ENCODE measurements at places on chromosomes 5 and 9. TPM values are rescaled to one million over a fixed set of nuclear protein-coding genes. Genes with fewer than 3 reads are reported as not detected.

DNA sequence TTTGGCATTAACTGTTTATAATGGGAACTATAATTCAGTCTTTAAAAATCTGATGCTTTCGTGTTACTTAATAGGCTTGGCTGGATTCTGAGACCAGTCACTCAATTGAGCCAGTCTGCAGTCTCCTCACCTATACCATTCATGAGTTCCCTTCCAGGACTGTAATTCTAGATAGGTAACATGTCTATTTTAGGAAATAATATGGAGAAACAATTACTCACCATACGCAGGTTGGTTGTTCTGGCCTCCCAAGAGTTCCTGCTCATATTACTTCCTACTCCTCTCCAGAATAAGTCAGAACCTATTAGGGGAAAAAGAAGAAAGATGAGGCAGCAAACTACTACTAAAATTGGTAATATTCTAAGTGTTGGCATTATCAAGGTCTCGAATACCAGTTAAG lies 4.5 kb upstream of the IARS1 start:
- no peak for DNase-seq

DNA sequence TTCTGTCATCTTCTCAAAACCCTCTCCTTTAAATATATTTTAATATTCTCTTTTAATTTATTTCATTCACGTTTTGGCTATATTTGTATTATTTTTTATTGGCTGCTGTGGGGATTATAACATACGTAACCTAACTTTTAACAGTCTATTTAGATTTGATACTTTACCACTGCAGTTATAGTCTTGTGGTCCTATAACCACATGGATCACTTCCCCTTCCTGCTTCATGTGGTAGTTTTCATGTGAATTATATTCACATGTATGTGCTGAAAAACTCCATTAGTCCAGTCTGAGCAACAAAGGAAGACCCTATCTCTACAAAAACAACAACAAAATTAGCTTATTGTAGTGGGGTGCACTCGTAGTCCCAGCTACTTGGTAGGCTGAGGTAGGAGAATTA lies 34.3 kb downstream of the CENPP start:
- no peak for DNase-seq

GRCh38 chr9:95110921-95111525 lies 206.5 kb downstream of the FANCC start:
- no peak for DNase-seq

GRCh38 chr5:12669326-12669725 lies 765.1 kb upstream of the CTNND2 start:
- no peak for DNase-seq

DNA sequence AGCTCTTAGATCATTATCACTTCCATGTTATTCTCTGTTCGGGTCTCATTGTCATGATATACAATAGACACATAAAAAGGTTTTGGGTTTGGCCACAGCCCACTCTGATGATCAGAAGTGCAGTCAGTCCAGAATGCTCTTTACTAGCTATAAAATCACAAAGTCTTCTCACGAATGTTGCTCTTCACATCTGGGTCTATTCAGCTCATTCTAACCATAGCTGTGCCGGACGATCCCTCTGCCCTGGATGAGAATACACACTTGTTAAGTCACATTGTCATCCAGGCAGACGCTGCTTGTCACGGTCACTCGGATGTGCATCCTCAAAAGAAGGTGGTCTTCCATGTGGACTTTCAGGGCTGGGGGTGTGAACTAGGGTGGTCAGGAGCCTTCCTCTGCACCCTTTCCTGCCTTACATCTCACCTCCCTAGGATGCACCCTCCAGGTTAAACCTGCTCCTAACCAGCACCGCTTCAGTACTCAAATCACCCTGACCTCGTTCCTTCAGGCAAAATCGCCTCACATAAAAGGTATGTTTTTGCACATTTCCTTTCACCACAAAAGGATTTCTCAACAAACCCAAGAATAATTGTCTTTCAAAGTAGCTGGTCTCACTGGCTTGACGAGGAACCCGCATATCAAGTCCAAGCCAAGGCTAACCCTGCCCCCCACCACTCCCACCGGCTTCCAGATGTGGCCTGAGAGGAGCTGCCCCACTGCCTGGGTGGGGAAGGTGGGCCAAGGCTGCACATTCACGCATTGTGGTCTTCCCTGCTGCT lies 21.9 kb downstream of the ANKH start:
- no peak for DNase-seq

DNA sequence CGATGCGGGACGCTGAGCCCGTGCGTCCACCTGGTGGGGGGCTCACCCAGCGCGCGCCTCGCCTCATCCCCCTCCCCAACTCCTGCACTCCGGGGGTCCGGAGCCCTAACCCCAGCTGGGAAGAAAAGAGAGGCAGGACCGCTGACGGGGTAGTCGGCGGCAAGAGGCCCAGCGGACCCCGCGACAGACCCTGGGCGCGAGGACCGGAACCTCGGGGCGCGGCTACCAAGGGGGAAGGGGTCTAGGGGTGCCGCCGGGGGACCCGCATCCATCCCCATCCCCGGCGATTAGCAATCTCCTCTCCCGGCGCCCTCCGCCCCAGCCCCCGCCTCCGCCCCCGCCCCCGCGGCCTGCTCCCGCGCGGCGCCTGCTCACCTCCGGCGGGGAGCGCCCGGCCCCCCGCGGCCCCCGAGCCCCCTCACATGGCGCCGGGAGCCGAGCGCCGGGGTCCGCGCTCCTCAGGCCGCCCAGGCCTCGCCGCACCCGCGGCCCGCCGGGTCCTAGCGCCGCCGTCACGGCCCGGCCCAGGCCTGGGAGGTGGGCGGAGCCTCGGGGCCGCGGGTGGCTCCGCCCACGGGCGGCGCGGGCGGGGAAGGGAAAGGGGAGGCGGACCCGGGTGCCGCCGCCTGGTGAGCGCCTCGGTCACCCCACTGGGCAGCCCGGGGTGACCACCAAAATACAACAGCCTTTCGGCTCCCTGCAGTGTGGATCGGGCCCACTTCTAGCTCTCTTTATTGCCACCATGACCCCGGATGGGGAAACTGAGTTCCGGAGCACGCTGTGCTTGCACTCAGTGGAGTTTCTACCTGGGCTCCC lies at the start of gene ST6GALNAC6:
TSS of gene ST6GALNAC6 (minus strand) at position 476 of the 816 bp plus-strand sequence. CDS start 1,622 bp downstream, outside the sequence.
- DNase-seq, result peak; percentile 82

GRCh38 chr9:13386935-13387733 lies 107.6 kb upstream of the MPDZ start:
- DNase-seq, result no peak

Gene CNTNAP3
- polyA plus RNA-seq, result 6.6 TPM

GRCh38 chr5:66324357-66324756 lies 180.3 kb downstream of the SREK1 start:
- no peak for DNase-seq

DNA sequence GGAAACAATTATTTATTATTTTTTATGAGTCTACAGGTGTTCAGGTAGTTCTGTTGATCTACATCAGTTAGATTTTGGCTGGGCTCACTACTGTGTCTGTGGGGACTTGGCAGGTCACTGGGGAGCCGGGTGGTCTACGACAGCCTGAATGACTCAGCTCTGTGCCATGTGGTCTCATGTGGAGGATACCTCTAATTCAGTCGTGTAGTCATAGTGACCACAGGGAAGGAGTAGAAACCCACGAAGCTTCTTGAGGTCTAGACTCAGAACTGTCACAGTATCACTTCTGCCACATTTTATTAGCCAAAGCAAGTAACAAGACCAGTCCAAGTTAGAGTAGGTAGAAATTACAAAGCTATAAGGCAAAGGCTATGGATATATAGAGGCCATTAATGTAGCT lies 64.7 kb upstream of the GRAMD2B start:
- DNase-seq, result no peak

Gene PALM2AKAP2
- 11.0 TPM for polyA plus RNA-seq

- no peak for DNase-seq
Observed at GRCh38 chr5:139051392-139051791, 146.8 kb downstream of the SIL1 start.

DNA sequence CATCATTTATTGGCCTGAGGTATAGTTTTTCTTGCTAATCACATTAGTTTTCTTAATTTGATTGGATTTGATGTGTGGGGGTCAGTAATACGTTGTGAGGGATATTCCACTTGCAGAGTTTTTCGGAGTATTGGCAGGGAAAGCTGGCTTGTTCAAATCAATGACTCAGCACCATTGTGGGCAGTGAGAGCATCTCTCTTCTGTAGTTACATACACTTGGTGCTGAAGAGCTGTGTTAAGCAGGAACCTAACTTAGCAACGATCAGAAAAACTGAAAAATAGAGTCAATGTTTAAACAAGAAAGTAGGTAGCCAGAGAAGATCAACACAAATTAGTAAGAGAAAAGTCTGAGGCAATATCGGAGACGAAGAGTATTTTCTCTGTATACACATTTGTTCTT lies 344.6 kb upstream of the EDIL3 start:
- DNase-seq, result no peak

DNA sequence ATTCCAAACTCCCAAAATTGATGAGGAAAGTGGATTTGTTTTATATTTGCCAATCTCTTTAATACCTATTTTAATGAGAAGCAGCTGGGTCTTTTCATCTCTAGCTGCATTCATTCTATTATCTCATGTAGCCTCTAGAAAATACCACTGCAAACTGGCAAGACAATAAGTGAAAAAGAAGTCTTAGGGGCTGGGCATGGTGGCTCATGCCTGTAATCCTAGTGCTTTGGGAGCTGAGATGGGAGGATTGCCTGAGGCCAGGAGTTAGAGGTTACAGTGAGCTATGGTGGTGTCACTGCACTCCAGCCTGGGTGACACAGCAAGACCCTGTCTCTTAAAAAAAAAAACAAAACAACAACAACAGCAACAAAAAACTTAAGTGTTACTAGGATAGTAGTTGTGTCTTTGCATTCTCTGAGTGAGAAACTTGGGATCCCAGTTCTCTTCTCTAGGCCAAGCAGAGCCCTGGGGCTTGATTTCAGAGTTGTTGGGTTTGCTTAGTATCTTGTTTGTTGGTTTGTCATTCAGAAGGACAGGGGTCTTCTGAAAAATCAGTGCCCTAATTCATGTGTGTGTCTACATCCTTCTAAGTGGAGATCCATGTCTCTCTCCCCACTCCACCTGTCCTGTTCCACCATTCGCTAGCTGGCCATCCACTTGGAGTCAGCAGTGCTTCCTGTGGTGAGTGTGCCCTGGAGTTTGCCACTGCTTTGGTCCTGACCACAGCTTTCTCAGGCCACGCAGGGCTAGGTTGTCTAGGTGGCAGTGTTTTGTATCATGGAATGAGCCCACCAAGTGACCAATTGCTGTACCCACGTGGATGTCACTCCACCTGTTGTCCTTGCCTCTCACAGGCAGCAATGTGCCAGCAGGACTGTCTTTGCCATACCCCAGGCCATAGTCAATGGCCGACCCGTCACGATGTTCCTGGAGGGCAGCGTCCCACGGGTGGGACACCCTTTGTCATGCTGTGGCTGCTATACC lies 19.5 kb downstream of the MARCHF6 start:
- no peak for DNase-seq

Gene SV2C
- 0.08 TPM for polyA plus RNA-seq

GRCh38 chr9:86767373-86767772 lies 179.9 kb downstream of the GAS1 start:
- no peak for DNase-seq

Gene LHX3
- not detected for polyA plus RNA-seq

GRCh38 chr5:168464214-168464613 lies 22.1 kb upstream of the RARS1 start:
- DNase-seq, result no peak

- no peak for DNase-seq
Observed at GRCh38 chr5:42581845-42582244, 158.6 kb downstream of the GHR start.

GRCh38 chr9:123072407-123072995 lies 39.0 kb downstream of the GPR21 start:
- no peak for DNase-seq

GRCh38 chr9:5553211-5553610 lies 42.9 kb downstream of the PDCD1LG2 start:
- no peak for DNase-seq

GRCh38 chr5:775961-776861 lies 8.3 kb downstream of the ZDHHC11B start:
- DNase-seq, result no peak

Gene PURA
- 13.0 TPM for polyA plus RNA-seq

- DNase-seq, result no peak
Observed at GRCh38 chr5:64834611-64835010, 65.9 kb downstream of the CWC27 start.

DNA sequence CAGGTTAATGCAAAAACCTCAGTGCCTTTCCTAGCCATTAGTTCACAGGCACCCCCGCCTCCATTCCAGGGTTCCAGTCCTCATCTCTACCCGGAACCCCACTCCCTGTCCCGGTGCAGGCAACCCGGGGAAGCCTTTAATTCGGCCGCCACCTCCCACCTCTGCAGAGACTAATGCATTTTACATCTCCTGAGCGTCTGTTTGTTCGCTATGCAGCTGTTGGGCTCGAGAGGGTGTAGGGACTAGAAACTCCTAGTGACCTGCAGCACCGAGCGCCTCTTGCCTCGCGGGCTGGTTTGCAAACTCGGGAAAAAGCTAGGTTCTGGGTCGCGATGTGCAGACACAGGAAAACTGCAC lies 3.6 kb downstream of the GDNF start:
- no peak for DNase-seq
